ENCODE measurements at places on chromosomes 7 and 10. TPM values are rescaled to one million over a fixed set of nuclear protein-coding genes. Genes with fewer than 3 reads are reported as not detected.

- no peaks in the 10 kb centered on the region for H3K27me3 ChIP-seq
- no peak overlapping the region for H3K4me3 ChIP-seq
- no peaks in the 10 kb centered on the region for H3K36me3 ChIP-seq
Observed at GRCh38 chr7:67549126-67549525, 552.5 kb downstream of the TYW1 start.

DNA sequence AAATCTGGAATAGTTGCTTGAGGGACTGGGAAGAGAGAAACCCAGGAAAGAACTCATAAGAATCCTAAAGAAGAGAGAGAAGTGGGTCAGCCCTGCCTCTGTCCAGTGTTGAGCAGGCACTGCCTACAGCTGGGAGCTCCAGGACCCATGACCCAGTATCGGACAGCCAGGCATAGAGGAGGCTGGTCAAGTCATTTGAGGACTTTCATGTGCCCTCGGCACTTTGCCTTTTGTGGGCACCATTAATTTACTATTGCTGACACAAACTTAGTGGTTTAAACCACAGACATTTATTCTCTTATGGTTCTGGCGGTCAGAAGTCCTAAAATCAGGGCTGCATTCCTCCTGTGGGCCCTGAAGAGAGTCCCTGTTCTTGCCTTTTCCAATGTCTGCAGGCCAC is 60.3 kb downstream of the CPXM2 start:
- no peak overlapping the region for H3K27ac ChIP-seq
- H3K4me3 ChIP-seq: no peak overlapping the region
- no peaks in the 10 kb centered on the region for H3K4me1 ChIP-seq
- H3K27me3 ChIP-seq: no peaks in the 10 kb centered on the region

GRCh38 chr10:114723991-114724715 is 66.1 kb upstream of the ABLIM1 start:
- DNase-seq: no peak
- H3K4me1 ChIP-seq: peaks cover under 1% of the 10 kb centered on the region
- no peak overlapping the region for H3K27ac ChIP-seq

DNA sequence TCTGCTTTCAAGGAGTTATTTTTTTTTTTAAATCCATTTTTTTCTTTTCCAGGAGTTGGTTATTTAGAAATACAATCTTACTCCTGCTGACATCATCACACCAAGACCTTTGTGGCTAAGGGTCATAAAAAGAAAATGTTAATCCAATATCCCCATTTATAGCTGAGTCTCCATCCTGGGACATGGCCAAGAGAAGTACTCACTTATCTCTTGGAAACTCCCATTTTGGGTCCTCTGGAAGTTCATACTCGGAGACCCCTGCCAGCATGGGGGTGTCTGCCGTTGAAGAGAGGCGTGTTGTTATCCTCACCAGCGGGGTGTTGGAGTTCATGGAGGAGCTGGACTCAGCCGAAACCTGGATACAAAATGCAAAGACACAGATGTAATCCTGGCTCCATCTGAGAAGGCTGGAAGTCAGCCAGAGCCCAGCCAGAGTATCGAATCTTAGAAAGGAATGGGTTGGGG is 94.6 kb downstream of the FGFR2 start:
- no peak overlapping the region for H3K4me3 ChIP-seq
- no peaks in the 10 kb centered on the region for H3K4me1 ChIP-seq
- no peaks in the 10 kb centered on the region for H3K27me3 ChIP-seq
- no peak for DNase-seq
- H3K27ac ChIP-seq: no peak overlapping the region

GRCh38 chr10:49289480-49289879 is 9.5 kb upstream of the C10orf71 start:
- H3K4me1 ChIP-seq: no peaks in the 10 kb centered on the region
- no peak for DNase-seq
- no peak overlapping the region for H3K4me3 ChIP-seq
- no peak overlapping the region for H3K27ac ChIP-seq

DNA sequence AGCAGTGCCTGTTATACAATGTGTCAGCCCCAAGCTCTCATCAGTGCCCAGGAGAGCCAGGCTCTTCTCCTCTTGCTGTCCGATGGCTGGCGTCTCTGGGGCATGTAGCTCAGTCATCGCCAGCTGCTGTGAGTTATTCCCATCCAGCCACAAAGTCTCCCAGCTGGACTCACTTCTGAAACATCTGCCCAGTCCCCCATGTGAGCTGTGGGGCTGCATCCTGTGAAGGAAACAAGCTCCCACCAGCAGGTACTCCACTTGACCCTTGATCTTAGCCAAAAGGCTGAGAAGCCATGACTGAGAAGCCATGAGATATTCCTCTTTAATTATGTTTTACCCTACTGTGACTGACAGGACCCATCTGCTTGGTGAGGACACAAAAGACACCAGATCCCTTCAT is 212.7 kb upstream of the IGFBP3 start:
- no peaks in the 10 kb centered on the region for H3K36me3 ChIP-seq
- no peaks in the 10 kb centered on the region for H3K4me1 ChIP-seq
- H3K27me3 ChIP-seq: no peaks in the 10 kb centered on the region
- no peak overlapping the region for H3K27ac ChIP-seq

- no peak overlapping the region for H3K4me3 ChIP-seq
- H3K27ac ChIP-seq: no peak overlapping the region
- no peaks in the 10 kb centered on the region for H3K4me1 ChIP-seq
- H3K36me3 ChIP-seq: no peaks in the 10 kb centered on the region
- no peaks in the 10 kb centered on the region for H3K27me3 ChIP-seq
Observed at GRCh38 chr7:19442016-19442785, 266.6 kb downstream of the POLR1F start.

DNA sequence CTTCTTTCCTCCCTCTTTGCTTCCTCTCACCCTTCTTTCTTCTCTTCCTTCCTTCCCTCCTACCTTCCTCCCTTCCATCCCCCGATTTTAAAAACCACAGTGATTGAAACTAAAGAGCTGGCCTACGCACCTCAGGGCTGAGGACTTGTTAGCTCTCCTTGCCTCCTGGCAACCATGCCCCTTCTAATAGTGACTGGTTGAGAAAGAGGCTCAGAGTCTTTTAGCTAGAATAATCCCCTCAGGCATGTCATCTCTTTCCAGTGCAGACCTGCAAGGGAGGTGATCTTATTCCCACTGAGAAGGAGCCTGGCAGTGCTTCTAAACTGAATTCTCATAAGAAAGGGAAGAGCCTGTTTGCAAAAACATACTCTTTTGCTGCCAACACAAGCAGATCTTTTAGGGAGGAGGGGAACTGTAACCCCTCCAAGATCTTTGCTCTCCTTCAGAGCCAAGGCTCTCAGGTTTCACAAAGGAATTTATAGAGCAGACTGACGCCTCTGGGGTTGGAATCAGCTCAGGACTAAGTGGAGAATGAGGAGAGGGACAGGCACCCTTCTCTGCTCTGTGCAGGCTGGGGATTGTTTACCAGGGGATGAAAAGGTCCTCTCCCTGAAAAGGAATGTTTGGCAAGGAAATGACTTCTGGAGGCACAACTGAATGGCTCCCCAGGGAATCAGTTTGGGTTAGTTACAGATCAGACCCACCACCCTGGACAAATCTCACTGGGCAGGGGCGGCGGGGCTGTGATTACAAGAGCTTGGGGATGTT is 9.4 kb upstream of the ANKRD1 start:
- H3K27ac ChIP-seq: no peak overlapping the region
- no peaks in the 10 kb centered on the region for H3K4me1 ChIP-seq
- no peak for DNase-seq
- H3K27me3 ChIP-seq: no peaks in the 10 kb centered on the region
- H3K36me3 ChIP-seq: no peaks in the 10 kb centered on the region

GRCh38 chr10:98213740-98214139 is 54.3 kb downstream of the LOXL4 start:
- no peak overlapping the region for H3K4me3 ChIP-seq
- no peaks in the 10 kb centered on the region for H3K27me3 ChIP-seq
- no peak for DNase-seq
- peaks cover 3% of the 10 kb centered on the region for H3K36me3 ChIP-seq
- no peak overlapping the region for H3K27ac ChIP-seq

GRCh38 chr7:136130511-136131303 is 153.5 kb upstream of the MTPN start:
- DNase-seq: no peak
- no peaks in the 10 kb centered on the region for H3K27me3 ChIP-seq
- peaks cover 6% of the 10 kb centered on the region for H3K4me1 ChIP-seq
- no peak overlapping the region for H3K27ac ChIP-seq

GRCh38 chr7:125834421-125834820 is 904.8 kb upstream of the POT1 start:
- H3K4me1 ChIP-seq: no peaks in the 10 kb centered on the region
- H3K27ac ChIP-seq: no peak overlapping the region
- H3K36me3 ChIP-seq: no peaks in the 10 kb centered on the region
- H3K27me3 ChIP-seq: no peaks in the 10 kb centered on the region
- no peak overlapping the region for H3K4me3 ChIP-seq

GRCh38 chr10:73076360-73077183 is 20.1 kb downstream of the P4HA1 start:
- no peak for DNase-seq
- peaks cover 3% of the 10 kb centered on the region for H3K4me1 ChIP-seq
- H3K4me3 ChIP-seq: no peak overlapping the region
- peaks cover 33% of the 10 kb centered on the region for H3K36me3 ChIP-seq
- H3K27ac ChIP-seq: no peak overlapping the region

DNA sequence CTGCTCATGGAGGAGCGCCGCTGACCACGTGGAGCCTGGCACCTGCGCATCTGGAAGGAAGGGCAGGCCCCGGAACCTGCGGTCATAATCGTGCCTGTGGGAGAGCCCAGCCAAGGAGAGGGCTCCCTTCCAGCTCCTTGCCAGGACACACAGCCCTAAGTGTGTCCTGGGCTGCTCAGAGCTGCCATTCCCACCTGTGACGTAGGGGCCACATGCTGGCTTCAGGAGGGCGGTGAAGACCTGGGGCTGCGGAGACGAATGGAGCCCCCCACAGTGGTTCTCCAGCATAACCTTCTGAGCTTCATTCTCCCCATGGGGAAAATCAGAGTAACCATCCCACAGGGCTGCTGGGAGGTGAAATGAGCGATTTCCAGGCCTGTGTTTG is 127.6 kb upstream of the CHST15 start:
- no peak for DNase-seq
- H3K27me3 ChIP-seq: no peaks in the 10 kb centered on the region
- no peaks in the 10 kb centered on the region for H3K36me3 ChIP-seq
- no peak overlapping the region for H3K27ac ChIP-seq

DNA sequence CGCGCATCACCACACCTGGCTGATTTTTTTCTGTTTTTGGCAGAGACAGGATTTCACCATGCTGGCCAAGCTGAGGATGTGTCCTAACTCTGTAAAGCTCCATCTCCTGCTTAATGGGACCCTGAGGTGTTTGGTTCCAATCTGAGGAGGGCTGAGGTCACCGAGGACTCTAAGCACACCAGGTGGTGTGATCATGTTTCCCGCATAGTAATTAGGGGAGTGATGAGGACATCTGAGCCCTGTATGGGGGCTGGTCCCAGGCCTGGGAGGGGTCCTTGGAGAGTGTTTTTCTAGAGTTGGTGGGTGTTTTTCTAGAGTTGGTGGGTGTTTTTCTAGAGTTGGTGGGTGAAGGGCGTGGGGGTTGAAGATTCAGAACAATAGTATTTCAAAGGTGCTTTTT is 3.0 kb upstream of the ABHD11 start:
- H3K4me1 ChIP-seq: peaks cover 17% of the 10 kb centered on the region
- no peaks in the 10 kb centered on the region for H3K27me3 ChIP-seq
- no peak for DNase-seq
- H3K27ac ChIP-seq: no peak overlapping the region
- no peaks in the 10 kb centered on the region for H3K36me3 ChIP-seq
- H3K4me3 ChIP-seq: no peak overlapping the region

GRCh38 chr7:92997152-92997551 is 120.6 kb downstream of the SAMD9 start:
- no peak for DNase-seq
- H3K27me3 ChIP-seq: no peaks in the 10 kb centered on the region
- H3K4me3 ChIP-seq: no peak overlapping the region
- no peaks in the 10 kb centered on the region for H3K4me1 ChIP-seq
- no peaks in the 10 kb centered on the region for H3K36me3 ChIP-seq

- H3K27me3 ChIP-seq: no peaks in the 10 kb centered on the region
- no peaks in the 10 kb centered on the region for H3K4me1 ChIP-seq
- H3K36me3 ChIP-seq: no peaks in the 10 kb centered on the region
- DNase-seq: no peak
- no peak overlapping the region for H3K4me3 ChIP-seq
Observed at GRCh38 chr10:78278058-78278404, 244.4 kb downstream of the RPS24 start.

GRCh38 chr7:71598553-71598952 is 466.6 kb downstream of the GALNT17 start:
- no peak for DNase-seq
- H3K4me1 ChIP-seq: no peaks in the 10 kb centered on the region
- no peak overlapping the region for H3K4me3 ChIP-seq
- H3K36me3 ChIP-seq: no peaks in the 10 kb centered on the region

GRCh38 chr10:43220657-43221418 is 46.0 kb downstream of the RASGEF1A start:
- no peak overlapping the region for H3K27ac ChIP-seq
- no peaks in the 10 kb centered on the region for H3K36me3 ChIP-seq
- no peak overlapping the region for H3K4me3 ChIP-seq
- H3K4me1 ChIP-seq: peaks cover 6% of the 10 kb centered on the region

- no peak for DNase-seq
- H3K27me3 ChIP-seq: no peaks in the 10 kb centered on the region
- no peak overlapping the region for H3K27ac ChIP-seq
- peaks cover 16% of the 10 kb centered on the region for H3K4me1 ChIP-seq
- no peak overlapping the region for H3K4me3 ChIP-seq
- no peaks in the 10 kb centered on the region for H3K36me3 ChIP-seq
Observed at GRCh38 chr10:110927461-110927860, 8.1 kb downstream of the SHOC2 start.

DNA sequence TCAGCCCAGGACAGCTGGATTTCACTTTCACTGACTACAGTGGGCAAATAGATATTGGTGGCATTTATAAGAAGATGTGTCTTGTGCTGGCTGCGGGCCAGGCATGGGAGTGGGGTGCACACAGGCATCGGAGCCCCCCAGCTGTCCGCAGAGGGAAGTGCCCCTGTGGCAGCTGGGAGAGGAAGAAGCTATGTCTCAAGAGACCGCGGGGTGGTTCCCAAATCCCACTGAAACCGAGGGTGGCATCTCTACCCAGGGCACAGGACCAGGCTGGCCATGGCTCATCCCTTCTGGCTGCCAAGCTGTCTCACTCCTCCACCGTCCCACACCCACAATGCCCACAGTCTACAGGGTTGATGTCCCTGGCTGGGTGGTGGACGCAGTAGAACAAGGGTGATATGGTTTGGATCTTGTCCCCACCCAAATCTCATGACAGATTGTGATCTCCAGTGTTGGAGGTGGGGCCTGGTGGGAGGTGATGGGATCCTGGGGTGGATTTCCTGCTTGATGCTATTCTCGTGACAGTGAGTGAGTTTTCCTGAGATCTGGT is 94.8 kb downstream of the TCERG1L start:
- H3K36me3 ChIP-seq: no peaks in the 10 kb centered on the region
- no peak for DNase-seq
- H3K27ac ChIP-seq: no peak overlapping the region
- H3K4me1 ChIP-seq: no peaks in the 10 kb centered on the region
- H3K4me3 ChIP-seq: no peak overlapping the region

DNA sequence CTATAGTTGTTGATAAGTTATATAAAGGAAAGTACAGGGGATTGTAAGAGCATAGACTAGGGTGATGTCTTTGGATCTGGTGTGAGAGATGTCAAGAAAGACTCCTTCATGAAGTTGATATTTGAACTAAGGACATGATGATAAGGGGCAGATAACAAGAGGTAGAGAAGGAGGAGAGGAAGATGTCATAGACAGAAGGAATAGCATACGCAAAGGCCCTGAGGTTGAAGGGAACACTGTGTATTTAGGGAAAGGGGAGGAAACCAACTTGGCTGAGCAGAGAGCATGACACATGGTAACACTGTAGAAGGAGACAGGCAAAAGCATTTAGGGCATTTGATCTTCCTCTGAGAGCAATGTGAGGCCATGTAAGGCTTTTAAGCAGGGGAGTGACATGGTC is 170.8 kb downstream of the CHN2 start:
- H3K27ac ChIP-seq: no peak overlapping the region
- no peak for DNase-seq
- no peaks in the 10 kb centered on the region for H3K27me3 ChIP-seq
- peaks cover 6% of the 10 kb centered on the region for H3K4me1 ChIP-seq
- no peaks in the 10 kb centered on the region for H3K36me3 ChIP-seq

Gene AFAP1L2
- total RNA-seq: 4.4 TPM
